Endothelial cell of umbilical vein (primary cell): ENCODE measurements at places on chromosomes 4 and X.

DNA sequence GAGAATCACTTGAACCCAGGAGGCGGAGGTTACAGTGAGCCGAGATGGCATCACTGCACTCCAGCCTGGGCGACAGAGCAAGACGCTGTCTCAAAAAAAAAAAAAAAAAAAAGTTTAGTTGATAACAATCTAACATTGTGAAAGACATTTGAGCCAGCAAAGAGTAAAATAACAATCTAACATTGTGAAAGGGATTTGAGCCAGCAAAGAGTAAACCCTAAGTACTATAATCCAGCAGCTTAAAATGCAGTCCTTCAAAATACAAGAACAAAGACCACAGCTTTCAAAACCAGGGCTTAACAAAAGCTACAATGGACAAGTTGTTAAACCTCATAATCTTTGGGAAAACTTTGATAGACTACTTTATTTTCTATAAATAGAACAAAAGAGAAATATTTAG lies 16.9 kb downstream of the MFAP3L start:
- H3K27me3 ChIP-seq, result no peaks in the 10 kb centered on the region
- no peaks in the 10 kb centered on the region for H3K4me1 ChIP-seq
- H3K36me3 ChIP-seq, result no peaks in the 10 kb centered on the region
- no peak overlapping the region for H3K4me3 ChIP-seq
- H3K27ac ChIP-seq, result no peak overlapping the region
- no peak for DNase-seq

GRCh38 chrX:38805432-38806389 lies 4.5 kb downstream of the MID1IP1 start:
- no peaks in the 10 kb centered on the region for H3K36me3 ChIP-seq
- peaks cover 14% of the 10 kb centered on the region for H3K4me1 ChIP-seq
- peak overlapping the region; percentile 55 for H3K4me3 ChIP-seq
- peak overlapping the region; percentile 82 for H3K27ac ChIP-seq

DNA sequence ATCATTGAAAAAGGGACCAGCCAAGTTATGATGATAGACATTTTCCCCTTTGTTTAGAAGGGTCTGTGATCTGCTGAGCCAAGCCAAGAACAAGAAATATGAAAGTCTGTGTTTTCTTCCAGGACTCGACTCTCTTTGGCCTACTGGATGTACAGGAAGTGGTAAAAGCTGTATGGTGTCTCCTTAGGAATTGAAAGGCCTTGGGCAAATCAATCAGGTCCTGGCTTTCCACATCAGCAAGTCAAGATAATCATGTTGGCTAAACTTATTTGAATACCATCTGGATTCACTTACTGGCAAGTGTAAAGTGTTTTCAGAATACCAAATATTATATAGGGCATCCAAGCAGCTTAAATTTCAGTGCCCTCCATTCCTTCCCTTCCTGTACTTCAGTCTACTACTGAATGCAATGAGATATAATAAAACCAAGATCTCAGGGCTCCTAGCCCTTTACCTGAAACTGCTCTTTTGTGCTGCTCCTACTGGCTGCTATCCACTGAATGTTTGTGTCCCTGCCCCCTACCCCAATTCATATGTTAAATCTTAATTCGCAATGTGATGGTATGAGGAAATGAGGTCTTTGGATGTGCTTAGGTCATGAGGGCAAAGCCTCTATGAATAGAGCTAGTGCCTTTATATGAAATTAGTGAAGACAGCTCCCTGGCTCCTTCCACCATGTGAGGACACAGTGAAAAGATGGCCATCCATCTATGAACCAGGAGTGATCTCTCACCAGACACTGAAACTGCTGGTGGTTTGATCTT lies 578.0 kb downstream of the SPRY1 start:
- DNase-seq, result no peak
- no peaks in the 10 kb centered on the region for H3K36me3 ChIP-seq
- no peak overlapping the region for H3K4me3 ChIP-seq
- H3K27ac ChIP-seq, result no peak overlapping the region
- H3K4me1 ChIP-seq, result peaks cover 19% of the 10 kb centered on the region

- H3K27ac ChIP-seq, result no peak overlapping the region
- peak overlapping the region; percentile 58 for H3K4me3 ChIP-seq
- peaks cover 11% of the 10 kb centered on the region for H3K36me3 ChIP-seq
- H3K27me3 ChIP-seq, result no peaks in the 10 kb centered on the region
- DNase-seq, result peak; percentile 47
Observed at GRCh38 chr4:125316791-125317524, 2.2 kb downstream of the FAT4 start.

DNA sequence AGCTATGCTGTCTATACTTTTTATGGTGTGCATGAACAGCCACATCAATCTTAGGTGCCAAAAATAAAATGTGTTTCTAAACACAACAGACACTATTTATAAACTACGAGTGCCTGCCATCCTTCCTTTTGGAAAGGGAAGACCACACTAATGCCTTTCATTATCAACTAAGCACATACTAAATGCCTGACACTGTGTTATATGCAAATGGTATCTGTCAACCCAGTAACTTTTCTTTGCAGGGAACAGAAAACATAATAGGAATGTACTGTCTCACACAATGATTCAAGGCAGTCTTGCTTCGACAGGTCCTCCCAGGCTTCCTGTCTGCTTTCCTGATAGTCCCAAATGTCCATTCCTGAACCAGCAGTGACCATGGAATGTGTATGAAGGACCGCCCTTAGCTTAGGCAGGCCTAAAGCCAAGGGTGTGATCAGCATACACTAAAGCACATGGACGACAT lies 43.8 kb downstream of the ADGRA3 start:
- no peak for DNase-seq
- H3K36me3 ChIP-seq, result no peaks in the 10 kb centered on the region
- H3K27ac ChIP-seq, result no peak overlapping the region
- peaks cover 14% of the 10 kb centered on the region for H3K4me1 ChIP-seq
